T-helper 2 cell (primary cell): ENCODE measurements at places on chromosomes 2 and 18.

DNA sequence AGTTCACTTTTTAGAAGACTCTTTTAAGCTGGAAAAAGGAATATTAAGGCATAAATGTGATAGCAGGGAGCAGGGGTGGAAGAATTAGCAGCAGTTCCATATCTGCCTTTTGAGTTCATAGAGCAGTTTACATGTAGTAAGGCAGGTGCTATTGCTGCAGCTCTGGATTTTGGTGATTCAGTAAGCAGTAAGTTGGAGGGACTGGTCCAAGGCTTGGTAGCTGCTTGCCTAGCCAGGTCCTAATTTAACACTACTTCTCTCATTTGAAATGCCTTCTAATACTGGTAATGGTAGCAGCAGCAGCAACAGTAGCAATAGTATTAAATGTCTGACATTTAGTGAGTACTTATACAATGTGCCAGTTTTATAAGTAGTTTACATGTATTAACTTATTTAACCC is 30.0 kb downstream of the HAT1 start:
- no peak for DNase-seq

- no peak for DNase-seq
Observed at GRCh38 chr2:59693231-59693959, 860.1 kb downstream of the BCL11A start.

DNA sequence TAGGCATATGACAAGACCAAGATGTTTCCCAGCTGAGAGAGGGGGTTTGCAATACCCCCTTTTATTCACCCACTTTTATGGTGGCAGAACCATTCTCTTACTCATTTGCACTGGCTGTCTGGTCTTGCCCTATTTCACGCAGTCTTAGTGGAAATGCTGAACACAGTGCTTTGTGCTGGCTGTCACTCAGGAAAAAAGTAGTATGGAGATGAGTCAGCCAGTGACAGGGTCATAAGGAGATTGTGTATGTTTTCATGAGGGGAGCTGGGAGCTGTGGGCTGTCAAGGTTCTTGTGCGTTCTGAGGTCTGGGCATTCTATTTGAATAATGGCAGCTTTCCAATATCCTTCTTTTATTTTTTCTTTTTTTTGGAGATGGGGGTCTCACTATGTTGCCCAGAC is 10.9 kb upstream of the CNRIP1 start:
- no peak for DNase-seq

DNA sequence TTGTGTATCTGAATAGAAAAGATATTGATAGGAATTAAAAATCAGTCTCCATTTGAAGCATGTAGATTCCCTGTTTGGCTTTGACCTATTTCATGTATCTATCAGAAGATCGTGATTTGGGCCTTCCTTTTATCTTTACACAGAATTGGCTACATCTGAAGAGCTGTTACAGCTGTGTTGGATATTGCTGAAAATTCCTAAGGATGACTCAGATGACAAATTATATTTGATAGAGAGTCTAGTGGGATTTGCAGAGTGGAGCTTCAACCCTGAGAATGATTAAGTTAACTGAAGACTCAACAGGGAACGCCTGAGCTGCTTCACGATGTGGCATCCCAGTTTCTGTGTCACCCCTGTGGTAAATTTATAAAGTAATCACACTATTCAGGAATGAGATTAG is 4.9 kb upstream of the COL3A1 start:
- DNase-seq = no peak

- DNase-seq = no peak
Observed at GRCh38 chr2:95232232-95232631, 24.9 kb downstream of the ZNF892 start.

DNA sequence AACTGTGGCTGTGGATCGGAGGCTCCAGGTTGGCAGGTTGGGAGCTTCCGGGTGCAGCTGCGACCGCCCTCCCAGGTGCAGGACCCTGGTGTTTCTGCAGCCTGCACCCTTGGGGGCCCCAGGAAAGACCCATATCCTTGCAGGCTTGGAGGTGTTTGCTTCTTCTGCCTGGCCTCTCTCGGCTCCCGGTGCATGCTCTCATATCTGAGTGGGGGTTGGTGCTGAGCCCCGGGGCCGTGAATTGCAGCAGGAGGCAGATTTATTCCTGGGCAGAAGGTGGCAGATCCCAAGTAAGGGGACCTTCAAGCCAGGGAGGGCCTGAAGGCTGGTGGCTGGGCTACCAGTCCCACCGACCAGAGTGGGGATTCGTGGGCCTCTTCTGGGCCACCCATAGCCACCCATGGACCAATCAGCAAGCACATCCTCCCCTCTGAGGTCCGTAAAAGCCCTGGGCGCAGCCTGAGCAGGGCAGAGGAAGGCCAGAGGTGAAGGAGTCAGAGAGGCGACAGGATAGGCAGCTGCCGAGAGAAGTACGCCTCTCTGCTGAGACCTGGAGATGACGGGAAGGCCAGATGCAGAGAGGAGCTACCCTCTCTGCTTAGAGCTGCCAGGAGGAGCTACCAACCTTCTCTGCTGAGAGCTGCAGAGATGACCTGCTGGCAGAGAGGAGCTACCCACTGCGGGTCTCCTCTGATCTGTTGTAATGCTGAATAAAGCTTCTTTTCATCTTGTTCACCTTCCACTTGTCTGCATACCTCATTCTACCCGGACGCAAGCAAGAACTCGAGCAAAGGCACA is 1279.0 kb upstream of the LRRTM1 start:
- no peak for DNase-seq

DNA sequence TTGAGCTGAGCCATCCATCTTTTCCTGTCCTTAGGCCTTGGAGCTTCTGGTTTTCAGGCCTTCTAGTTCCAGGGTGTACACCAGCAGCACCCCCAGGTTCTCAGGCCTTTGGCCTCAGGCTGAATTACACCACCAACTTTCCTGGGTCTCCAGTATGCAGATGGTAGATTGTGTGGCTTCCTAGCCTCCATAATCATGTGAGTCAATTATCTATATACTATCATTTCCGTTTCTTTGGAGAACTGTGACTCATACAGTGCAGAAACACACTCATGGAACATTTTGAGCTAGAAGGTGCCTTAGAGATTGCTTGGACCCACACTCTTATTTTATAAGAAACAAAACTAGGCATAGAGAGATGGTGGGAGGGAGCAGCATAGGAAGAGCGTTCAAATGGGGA is 167.4 kb downstream of the NCK2 start:
- DNase-seq = no peak

GRCh38 chr2:10009811-10010781 is 33.3 kb upstream of the KLF11 start:
- no peak for DNase-seq

- DNase-seq = no peak
Observed at GRCh38 chr2:28707592-28707991, 44.0 kb upstream of the PPP1CB start.

GRCh38 chr2:68135448-68136320 is 22.0 kb upstream of the PNO1 start:
- no peak for DNase-seq

DNA sequence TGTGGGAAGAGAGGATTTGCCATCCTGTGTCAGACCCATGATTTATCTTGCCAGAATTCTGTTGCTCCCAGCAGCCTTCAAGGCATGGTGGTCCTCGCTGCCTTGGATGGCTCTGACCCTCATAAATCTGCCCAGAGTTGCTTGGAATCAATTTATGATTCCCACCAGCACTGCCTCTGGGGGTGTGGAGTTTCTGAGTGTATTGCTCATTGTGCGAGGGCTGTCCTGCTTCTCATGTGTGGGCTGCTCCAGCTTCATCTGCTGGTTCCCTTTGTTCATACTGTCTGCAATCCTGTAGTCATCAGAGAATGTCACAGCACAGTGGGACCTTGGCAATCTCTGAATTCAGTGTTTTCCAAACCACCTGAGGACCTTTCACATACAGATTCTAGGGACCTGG is 139.8 kb downstream of the CLIP4 start:
- no peak for DNase-seq

DNA sequence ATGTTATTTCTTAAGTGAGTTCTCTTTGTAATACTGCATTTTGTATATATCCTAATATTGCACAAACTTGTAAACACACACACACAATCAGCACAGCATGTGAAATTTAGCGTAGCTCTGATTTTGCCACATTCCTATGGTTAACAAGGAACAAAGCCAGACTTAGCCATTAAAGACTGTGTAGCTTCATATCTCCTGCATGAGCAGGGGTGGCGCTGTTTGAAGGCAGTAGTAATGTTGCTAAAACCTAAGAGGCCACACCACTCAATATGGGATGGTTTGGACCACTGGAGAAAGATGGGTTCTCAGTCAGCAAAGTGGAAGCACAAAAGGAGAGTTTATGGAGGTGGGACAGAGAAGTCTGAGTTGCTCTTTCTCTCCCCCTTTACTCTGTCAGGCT is 61.1 kb upstream of the RND3 start:
- no peak for DNase-seq

DNA sequence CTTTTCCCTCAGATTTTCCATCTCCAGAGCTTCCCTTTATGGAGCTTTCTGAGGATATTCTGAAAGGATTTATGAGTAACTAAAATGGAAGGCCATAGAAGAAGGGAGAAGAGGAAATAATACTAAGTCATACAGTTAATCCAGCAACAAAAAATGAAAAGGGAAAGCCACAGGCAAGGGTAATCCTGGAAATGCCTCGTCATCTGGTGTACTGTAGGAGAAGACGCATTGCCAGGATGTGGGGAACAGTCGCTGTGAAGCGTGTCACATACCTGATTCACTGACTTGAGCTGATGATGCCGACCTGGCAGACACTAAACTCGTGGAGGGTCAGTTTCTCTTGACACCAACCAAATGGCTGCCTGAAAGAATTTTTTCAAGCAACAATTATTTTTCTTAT is 34.7 kb upstream of the ALPP start:
- DNase-seq = no peak

- no peak for DNase-seq
Observed at GRCh38 chr18:596288-596881, 403 bp upstream of the CLUL1 start.

DNA sequence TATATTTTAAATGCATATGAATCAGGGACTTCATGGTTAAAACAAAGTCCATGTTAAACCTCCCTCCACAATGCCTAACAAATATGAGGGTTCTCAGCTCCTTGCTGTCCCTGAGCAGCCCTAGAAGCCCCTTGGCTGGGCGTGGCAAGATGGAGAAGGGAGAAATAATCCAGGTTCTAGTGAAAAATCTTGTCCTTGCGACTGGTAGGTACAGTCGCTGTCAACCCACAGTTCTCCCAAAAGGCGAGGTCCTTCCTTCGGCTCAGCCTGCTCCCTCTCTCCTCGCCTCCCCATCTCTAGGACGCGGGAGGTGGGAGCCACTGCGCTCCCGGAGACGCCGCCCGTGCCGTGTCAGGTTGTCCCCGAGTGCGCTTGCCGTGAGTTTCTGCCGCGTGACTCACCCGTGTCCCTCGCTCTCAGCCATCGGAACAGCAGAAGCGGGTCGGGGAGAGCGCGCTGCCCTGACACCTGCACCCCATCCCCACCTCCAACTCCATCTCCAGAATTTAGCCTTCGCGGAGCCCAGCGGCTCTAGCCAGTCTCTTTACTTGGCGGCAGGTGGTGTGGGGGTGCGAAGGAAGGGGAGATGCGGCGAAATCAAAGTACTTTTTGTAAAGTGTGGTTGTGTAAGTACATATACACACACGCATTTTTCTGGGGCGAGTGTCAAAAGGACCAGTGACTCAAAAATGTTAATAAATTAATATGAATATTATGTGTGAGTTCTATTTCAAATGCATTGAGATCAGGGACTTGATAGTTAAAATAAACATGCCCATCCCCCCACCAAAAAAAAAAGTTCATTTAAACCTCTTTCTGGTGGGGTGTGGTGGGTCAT is 65.1 kb upstream of the TMEM17 start:
- no peak for DNase-seq

GRCh38 chr2:70648961-70649360 is 95.3 kb upstream of the TGFA start:
- DNase-seq = no peak

DNA sequence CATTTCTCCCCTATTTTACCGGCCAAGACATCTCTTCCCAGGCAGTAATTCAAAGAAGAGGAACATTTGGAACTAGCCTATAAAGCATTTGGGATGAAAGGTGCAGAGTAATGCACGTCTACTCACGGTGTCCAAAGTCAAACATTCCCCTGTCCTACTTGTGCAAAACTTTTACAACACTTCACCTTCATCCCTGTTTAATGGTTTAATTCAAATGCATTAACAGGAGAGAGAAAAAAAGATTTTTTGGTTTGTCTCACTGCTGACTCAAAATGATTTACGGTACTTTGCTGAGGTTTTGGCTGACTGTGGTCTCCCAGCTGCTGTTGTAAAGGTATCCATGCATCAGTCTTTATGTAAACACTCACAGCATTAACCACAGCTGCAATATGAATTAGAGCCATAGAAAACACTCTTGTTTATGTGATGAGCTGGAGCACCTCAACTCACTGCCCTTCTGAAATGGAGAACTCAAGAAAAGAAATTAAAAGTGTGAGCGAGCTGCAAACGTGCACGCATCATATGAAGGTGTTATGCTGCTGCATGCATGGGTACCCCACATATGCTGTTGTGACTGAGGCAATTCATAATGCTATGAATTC is 220.5 kb downstream of the PIEZO2 start:
- DNase-seq = no peak

DNA sequence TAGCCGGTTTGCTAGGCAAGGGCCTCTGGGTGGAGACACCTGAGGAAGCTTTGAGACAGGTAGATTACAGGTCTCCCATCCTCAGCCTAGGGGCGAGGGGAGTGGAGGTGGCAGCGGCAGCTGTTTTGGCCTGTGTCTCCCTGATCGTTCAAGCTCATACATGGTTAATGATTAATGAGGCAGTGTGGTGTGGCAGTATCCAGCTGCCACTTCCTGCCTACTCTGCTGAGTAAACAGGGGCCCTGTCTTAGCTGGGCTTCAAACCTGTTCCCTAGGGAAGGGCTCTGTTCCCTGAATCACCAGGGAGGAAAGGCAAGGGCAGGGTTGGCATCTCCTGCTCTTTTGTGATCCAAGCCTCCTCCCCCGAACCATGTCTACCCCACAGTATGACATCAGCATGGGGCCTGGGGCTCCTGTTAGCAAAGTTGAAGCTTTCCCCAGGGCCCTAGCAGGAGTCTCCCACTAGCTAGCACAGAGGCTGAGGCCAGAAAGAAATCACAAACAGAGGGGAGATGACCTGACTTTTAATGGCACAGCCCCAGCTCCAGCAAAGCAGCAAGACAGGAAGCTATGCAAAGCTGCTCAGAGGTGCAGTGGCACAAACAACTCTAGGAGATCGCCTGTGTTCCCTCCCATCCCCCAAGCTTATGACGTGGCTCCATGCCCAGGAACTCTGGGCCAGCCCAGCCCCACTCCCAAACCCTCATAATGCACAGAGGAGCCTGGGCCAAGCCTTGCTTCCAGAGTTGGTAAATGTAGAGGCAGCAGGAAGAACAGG is 3.7 kb upstream of the TUBA4B start:
- no peak for DNase-seq
